ENCODE measurements at places on chromosomes 4 and X.

DNA sequence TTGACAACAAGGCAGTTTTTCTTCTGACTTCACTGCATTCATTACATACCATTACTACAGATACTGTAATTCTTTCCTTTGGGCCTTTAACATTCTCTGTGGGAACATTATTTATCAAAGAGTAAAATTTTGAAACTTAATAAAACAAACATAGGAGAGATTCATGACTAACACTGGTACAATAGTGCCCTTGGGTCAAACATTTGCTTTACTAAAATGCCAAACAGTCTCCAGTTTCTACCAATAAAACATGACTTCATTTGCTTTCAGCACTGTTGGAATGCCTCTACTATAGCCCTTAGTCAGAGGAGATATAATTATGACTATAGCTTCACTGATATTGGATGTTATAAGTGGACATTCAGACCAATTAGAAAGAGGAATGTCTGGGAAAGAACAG, 481.5 kb downstream of the PACRGL start:
- no peak for DNase-seq

DNA sequence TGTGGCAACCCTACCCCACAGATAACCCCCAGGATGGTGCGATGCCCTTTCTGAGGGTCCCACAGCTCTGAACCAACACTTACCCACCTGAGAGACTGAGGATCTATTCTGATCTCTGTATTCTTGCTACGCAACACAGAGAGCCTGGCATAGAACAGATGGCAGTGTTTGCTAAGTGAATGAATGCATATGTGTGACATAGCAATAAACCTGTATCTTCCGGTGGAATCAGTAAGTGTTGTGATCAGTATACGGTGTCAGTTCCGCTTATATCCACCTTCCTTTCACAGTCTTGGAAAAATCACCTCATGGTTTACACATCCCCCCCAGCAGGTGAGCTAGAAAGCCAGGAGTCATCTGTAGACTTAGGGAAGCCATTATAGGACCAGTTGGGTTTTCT, 5.9 kb upstream of the HSD17B10 start:
- no peak for DNase-seq

- DNase-seq: peak; percentile 37
Observed at GRCh38 chrX:112760697-112761096, 79.9 kb downstream of the AMOT start.

DNA sequence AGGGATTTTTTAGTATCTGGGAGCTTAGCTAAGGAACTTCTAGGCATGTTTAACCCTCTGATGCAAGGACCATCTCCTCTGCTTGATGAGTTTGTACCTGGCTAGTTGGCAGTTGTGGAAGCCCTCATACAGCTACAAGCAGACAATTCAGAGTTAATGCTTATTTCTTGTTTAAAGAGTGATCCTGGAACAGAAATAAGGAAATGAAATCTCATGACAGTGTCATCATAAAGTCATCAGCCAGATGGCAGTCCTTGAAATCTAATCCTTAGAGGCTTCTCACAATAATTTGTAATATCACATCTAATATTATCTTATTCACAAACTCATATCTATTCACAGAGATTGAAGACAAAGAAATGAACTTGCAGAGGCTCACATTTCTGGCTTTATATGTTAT, 581.6 kb upstream of the FTHL17 start:
- DNase-seq: no peak

Data from fibroblast of skin of abdomen (primary cell).